Muscle of leg (tissue), 16 donors: ENCODE measurements at places on chromosomes 6 and 20.

GRCh38 chr6:144582939-144583613 is 297.9 kb downstream of the UTRN start:
- peak; percentile 68 for DNase-seq

DNA sequence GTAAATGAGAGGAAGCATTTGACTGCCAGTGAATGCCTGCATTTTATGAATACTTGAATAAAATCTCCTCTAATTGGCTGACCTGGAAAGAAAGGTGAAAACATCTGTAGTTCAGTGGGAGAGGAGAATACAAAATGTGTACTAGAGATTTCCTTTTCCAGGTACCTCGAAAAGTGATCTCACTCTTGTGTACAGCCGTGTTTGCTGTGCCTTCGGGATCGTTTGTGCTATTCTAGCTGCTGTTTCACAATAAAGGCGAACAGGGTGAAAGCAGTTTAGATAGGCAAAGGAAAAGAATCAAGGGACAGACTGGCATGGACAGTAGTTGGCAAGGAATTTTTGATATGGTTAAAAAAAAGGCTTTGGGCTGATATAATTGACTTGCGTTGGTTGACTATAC is 112.3 kb downstream of the ARID1B start:
- no peak for DNase-seq

- no peak for DNase-seq
Measured at GRCh38 chr6:149917679-149918078, 5.2 kb downstream of the RAET1G start.

DNA sequence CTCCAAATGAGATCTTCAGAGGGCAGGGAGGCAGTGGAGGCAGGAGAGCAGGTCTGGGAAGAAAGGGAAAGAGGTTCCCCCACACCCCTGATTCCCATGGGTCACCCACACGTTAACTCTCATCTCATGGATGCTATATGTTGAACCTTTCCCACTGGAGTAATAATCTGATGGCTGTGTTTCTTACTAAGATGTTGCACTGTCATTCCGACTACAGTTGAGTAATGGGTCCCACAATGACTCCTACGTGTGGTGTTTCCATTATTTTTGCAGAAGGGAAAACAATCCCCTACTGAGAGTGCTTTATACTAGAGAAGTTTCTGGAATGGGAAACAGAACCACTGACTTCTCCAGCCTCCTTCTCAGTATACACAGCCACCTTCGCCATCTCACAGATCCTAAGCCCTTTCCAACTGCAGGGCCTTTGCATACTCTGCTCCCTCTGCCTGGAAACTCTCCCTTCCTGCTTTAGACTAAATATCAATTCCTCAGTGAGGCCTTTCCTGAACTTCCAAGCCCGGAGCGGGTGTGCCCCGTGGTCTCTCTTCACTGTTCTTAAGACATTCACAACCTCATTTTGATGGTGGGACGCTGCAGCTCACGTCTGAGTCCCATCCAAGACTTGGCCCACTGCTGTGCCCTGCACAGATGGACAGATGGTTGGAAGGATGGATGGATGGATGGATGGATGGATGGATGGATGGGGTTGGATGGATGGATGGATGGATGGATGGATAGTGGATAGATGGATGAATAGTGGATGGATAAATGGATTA is 238.6 kb upstream of the PMEPA1 start:
- DNase-seq: peak; percentile 85

DNA sequence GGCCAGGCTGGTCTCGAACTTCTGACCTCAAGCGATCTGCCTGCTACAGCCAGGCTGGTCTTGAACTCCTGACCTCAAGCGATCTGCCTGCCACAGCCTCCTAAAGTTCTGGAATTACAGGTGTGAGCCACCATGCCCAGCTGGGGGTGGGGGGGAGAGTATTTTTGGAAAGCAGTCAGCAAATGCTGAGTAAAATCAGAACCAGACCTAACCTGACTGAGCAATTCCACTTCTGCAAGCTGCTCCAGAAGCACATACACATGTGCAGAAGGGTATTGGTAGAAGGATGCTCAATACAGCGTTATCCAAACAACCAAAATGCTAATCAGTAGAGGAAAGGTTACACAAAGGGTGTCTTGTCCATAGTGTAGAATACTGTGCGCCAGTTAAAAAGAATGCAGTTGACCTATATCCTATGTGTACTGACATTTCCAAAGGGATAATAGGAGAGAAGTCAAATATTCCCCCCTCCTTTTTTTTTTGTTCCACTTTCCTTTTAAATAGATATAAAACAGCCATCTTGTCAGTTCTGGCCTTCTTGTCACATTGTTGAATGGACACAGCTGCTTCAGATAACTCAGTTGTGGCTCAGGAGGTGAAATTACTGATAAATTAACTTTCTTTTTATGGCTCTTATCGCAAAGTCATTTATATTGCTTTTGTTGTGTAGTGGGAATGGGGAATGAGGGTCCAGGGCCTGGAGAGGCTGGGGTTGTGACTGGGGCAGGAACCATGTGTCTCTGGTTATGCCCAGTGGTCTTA is 74.6 kb downstream of the DTD1 start:
- no peak for DNase-seq

GRCh38 chr20:32490942-32491763 is 94.0 kb downstream of the NOL4L start:
- no peak for DNase-seq

DNA sequence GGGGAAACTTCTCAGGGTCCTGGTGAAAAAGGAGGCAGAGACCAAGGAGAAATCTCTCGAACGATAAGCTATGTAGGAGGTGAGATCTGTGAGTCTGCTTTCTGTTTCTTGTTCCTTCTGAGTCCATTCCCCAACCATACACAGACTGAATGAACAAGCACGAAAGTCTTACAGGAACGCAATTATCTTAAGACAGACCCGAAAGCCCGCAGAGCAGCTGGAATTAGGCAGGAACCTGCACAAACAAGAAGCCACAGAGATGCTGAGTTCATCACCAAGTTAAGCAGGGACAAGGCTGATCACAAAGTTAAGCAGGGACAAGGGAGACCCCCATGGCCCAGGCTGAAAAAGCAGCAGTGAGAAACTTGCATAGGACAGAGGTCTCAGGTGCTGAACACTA is 21.4 kb upstream of the NELFCD start:
- no peak for DNase-seq

GRCh38 chr20:277496-277781 is 13.1 kb downstream of the C20orf96 start:
- no peak for DNase-seq

GRCh38 chr6:110351986-110352385 is 6.2 kb downstream of the METTL24 start:
- DNase-seq: no peak

DNA sequence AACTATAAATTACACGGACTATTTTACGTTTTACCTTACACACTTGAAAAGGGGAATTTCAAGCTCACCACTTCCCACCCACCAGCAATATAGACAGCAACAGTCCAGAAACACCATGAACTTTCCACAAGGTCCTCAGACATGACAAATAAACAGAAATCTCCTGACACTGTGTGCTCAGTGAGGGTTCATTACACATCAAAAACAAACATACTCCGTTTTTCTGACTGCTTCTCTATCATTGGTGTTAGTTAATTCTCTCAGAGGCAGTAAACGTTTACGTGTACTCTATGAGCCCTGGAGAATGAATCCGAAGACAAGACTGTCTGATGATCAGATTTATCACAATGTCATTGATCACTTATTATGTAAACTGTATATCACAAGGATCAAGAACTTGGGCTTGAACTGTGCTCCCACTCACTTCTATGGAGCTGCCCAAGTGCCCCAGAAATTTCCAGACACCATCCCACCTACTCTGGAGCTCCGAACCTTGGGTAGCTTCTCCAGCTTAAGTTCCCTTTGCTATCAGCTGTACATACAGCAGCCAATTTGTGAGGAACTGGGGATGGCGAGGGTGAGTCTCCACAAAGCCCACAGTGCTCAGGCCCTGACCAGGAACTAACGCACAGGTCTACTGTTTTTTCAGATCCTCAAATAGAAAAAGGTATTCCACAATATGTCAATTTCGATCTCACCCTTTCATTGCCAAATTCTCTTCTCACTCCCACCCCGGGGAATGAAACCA is 86.0 kb downstream of the ALDH8A1 start:
- DNase-seq: no peak

DNA sequence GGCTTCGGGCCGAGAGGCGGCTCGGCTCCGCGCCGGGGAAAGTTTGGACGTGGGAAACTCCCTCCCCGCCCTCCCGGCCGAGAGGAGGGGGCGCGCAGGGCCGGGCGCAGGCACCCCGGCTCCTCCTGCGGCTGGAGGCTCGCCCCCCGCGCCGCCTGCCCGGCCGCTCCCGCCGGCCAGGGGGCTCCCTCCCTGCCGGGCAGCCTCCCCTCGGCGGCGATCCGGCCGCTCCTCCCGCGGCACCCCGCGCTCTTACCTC is 370 bp downstream of the CDH22 start:
- DNase-seq: no peak

GRCh38 chr20:1108437-1108920 is 9.9 kb upstream of the PSMF1 start:
- DNase-seq: peak; percentile 37

DNA sequence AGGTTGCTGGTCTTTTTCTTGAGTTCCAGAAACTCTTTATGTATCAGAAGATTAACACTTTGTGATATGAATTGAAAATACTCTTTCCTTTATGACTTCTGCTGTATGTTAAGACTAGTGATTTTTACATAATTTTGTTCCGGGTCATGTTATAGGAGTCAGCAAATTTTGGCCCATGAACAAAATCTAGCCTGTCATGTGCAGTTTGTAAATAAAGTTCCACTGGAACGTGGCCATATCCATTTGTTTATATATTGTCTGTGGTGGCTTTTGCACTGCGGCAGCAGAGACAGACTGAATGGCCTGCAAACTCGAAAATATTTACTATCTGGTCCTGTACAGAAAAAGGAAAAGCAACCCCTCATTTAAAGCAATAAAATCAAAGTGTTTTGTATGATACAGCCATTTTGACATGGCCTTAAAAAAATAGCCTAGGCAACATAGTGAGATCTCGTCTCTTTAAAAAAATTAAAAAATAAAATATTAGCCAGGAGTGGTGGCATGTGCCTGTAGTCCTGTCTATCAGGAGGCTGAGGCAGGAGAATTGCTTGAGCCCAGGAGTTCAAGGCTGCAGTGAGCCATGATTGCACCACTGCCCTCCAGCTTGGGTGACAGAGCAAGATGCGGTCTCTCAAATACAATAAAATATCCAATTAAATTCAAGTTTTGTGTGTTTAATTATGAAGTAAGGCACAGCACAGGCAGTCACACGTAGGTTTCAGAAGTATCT is 36.9 kb downstream of the SNX9 start:
- DNase-seq: no peak

- DNase-seq: peak; percentile 67
Measured at GRCh38 chr6:165834613-165835259, 171.7 kb upstream of the PDE10A start.
